ENCODE measurements at places on chromosomes 2 and 18.

GRCh38 chr18:77457681-77458080 lies 208.0 kb downstream of the GALR1 start:
- no peak for DNase-seq

DNA sequence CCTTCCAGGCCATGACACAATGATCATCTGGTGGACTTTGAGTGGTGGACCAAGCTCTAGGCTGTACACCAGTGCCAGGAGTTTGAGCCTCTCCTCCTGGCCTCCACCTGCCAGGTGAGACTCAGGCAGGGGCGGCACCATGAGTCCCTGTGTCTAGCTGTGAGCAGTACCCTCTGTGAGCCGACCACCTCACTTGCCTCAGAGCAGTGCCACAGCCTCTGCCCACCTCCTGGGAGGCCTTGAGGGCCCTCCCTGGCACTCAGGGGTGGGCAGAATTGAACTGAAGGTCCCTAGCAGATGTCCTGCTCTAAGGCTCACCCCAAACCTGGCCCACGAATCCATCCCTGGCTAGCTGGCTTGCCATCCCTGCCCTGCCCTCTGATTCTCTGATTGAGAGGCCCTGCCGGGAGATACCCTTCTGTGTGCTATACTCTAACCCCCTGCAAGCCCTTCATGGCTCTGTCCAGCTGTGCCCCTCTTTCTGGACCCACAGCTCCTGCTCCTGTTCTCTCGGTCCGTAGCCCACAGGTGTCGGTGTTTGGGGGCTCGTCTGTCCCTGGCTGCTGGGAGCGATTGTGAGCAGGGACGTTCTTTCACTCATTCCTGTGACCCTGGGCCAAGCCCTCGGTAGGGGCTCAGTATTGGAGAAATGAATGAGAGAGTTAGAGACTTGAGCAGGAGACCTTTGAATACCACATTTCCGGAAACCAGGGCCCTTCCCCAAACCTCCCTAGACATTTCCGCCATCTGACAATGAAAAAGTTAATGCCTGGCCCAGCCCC lies 70.0 kb downstream of the INHBB start:
- no peak for DNase-seq

- no peak for DNase-seq
Observed at GRCh38 chr2:47782381-47782670, 619 bp upstream of the MSH6 start.

GRCh38 chr2:99886418-99886817 lies 256.0 kb downstream of the AFF3 start:
- DNase-seq, result no peak

- no peak for DNase-seq
Observed at GRCh38 chr2:235553291-235553690, 59.4 kb downstream of the AGAP1 start.

GRCh38 chr18:77071711-77072292 lies 60.8 kb downstream of the MBP start:
- DNase-seq, result peak; percentile 65

GRCh38 chr2:51795248-51795888 lies 763.4 kb upstream of the NRXN1 start:
- no peak for DNase-seq

- DNase-seq, result no peak
Observed at GRCh38 chr2:216787851-216788540, 71.9 kb downstream of the TNP1 start.

- peak; percentile 25 for DNase-seq
Observed at GRCh38 chr2:137467246-137467862, 496.9 kb upstream of the HNMT start.

GRCh38 chr2:88810017-88810416 lies 118.5 kb downstream of the RPIA start:
- DNase-seq, result no peak

- DNase-seq, result no peak
Observed at GRCh38 chr2:138997346-138997745, 217.2 kb upstream of the NXPH2 start.

DNA sequence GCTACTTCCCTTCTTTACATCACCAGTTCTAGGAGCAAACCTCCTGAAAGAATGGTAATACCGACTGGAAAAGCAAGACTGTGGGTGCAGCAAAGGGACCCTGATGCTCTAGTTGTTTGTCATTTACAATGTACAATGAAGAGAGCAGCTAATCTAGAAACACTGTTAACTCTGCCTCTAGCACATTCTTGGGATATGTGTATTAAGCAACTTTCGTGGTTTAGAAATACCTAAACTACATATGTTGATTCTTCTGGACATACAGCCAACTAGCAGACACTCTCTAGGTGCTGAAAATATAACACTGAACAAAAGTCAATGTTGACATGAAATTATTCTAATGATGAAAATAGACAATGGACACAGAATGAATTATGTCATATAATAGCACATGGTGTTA lies 440.3 kb upstream of the MC4R start:
- DNase-seq, result no peak

GRCh38 chr18:55069497-55069896 lies 110.2 kb upstream of the CCDC68 start:
- DNase-seq, result no peak

- DNase-seq, result peak; percentile 74
Observed at GRCh38 chr2:150591496-150592285, 104.2 kb upstream of the RND3 start.

DNA sequence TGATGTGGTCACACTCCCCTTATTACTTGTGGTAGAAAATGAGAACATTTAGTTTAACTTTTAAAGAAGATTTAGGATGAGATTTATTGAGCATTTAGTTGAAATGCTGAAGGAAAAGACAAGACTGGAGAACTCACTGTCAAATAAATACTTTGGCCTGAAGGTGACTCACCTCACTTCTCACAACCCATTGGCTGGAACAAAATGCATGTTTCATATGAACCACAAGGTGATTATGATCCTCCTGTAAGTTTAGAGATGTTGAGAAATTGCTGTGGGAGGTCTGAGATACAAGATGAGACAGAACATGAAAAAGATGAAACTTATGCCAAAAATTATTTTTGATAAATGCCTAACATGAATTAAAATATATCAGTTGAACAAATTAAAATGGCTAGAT lies 1004.5 kb downstream of the SOCS6 start:
- DNase-seq, result no peak

DNA sequence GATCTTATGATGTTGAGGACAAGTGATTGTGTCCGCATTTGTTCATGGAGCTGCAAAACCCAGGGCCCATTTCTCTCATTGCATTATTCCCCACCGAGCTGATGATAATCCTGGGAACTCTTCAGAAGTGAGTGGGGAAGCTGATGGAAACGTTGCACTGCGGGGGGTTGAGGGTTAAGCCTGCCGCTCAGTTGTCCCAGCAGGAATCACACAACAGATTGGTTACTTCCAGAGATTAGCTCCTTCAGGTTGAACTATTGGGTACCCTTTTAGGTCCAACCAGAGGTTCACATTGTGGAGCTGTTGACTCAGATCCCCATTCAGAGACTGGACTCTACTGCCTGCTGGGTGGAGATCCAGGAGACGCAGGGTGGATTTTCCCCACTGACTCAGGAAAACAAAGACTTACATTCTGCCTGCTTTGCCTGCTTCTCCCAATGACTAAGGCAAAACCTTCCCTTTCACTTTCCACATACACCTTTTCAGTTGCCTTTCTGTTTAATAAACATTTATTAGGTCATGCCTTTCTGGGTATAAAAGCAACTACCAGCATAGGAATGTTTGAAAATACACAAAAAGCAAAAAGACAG lies 286.4 kb downstream of the TXNL1 start:
- no peak for DNase-seq

- no peak for DNase-seq
Observed at GRCh38 chr2:149188291-149188690, 142.1 kb upstream of the LYPD6 start.

- no peak for DNase-seq
Observed at GRCh38 chr18:58828399-58829121, 36.1 kb upstream of the ZNF532 start.

- DNase-seq, result no peak
Observed at GRCh38 chr2:71861186-71862160, 286.2 kb downstream of the CYP26B1 start.

DNA sequence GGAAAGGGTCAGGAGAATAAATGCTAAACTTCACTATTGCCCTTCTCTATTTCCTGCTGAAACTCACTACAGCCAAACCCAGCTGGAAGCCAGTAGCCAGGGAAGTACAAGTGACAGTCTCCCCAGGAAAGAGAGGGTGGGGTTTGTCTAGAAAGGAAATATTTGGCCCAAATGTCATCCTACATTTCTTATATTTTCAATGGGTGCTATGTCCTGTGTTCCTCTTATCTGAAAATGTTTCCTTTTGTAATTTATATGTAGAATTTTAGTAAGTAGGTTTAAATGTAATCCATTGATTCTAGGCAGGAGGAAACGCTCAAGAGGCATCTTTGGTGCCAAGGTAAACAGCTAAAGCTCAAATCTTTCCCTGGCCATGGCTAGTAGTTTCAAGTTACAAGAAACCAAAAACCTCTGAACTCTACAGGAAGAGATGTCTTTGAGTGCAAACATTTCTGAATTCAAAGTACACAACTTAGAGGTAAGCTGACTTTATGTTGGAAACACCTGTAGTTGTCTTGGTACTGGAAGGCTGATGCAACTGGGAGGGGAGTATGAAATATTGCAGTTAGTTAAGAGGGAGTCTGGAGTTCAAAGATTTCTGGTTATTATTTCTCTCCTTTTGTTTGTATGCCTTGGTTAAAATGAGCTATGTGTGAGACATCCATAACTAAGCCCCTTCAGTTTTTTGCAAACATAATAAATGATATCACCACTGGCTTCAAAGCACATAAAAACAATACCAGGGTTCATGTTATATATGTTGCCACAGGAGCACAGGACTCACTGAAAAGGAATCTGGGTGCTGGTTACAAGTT lies 356.1 kb upstream of the ZC3H15 start:
- peak; percentile 8 for DNase-seq

GRCh38 chr18:68409576-68409975 lies 305.3 kb downstream of the TMX3 start:
- no peak for DNase-seq

DNA sequence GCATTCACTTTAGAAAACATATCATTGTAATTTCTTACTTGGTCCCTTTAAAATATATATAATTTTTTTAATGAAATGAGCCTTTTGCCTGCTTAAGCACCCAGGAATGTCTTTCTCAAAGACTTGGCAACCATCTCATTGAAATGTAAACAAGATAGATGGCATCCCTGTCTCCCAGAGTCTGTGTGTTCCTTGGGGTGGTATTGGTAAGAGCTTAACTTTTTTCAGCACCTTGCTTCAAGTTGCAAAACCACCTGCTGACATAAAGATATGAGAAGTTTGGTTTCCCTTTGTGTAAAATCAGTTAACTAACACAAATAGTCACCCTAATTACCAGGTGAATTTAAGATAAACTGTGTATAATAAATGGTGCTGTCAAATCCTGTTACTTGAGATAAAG lies 266.9 kb downstream of the DSC3 start:
- DNase-seq, result no peak

DNA sequence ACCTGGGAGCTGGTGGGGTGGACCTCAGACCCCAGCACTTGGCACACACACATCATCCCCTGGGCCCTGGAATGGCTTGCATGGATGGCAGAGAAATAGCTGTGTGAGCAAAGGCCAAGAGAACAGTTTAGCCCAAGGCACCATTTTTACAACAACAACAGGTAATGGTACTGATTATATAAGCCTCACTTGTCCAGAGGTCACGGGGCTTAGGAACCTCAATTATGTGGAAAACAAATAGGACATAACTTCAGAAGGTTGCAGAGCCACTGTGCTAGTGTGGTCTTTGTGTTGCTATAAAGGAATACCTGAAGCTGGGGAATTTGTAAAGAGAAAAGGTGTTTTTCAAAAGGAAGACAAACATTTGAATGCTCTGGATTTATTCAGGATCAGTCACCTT lies 13.2 kb downstream of the STEAP3 start:
- no peak for DNase-seq

GRCh38 chr2:60992985-60993392 lies 24.5 kb upstream of the PEX13 start:
- DNase-seq, result no peak

- DNase-seq, result peak; percentile 8
Observed at GRCh38 chr2:174180165-174180724, 68.1 kb downstream of the OLA1 start.

DNA sequence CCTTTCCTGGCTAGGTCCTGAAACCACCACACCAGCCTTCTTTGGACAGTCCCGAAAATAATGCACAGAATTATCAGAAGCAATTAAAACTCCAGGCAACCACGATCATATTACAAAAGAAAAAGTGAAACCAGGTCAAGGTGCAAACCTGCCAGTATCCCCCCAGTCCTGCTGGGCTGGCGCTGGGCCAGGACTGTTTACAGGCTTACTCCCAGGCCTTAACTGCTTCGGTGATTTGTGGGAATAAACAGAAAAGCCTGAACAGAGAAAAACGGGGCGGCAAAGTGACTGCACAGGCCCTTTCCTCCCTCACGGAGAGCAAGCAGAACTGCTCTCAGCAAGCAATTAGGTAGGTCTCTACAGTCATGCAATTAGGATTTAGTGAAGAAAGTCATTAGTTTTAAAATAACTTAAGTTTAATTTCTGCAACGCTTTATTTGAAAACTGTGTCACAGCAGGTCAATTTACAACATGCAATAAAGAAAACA lies 1.3 kb downstream of the HDAC4 start:
- DNase-seq, result peak; percentile 67

DNA sequence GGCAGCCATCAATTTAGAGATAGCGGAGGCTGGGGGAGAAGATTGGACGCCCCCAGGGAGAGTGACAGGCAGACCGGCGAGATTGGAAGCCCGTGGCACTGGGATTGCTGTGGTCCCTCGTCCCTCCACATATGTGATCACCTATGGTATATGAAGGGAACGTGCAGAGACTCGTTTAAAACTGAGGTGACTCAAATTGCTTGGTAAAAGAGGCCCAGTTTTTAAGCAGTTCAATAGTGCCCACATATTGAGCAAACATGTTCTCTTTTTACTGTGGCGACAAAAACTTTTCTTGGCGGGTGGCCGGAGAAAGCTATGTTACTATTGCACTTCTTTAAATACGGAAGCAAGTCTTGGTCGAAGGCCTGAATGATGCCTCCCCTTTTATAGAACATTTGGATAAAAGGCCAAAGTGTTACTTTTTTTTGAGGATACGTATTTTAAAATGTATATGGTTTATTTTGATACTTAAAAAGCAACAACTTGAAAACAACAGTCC lies 9.1 kb downstream of the B3GNT2 start:
- no peak for DNase-seq

DNA sequence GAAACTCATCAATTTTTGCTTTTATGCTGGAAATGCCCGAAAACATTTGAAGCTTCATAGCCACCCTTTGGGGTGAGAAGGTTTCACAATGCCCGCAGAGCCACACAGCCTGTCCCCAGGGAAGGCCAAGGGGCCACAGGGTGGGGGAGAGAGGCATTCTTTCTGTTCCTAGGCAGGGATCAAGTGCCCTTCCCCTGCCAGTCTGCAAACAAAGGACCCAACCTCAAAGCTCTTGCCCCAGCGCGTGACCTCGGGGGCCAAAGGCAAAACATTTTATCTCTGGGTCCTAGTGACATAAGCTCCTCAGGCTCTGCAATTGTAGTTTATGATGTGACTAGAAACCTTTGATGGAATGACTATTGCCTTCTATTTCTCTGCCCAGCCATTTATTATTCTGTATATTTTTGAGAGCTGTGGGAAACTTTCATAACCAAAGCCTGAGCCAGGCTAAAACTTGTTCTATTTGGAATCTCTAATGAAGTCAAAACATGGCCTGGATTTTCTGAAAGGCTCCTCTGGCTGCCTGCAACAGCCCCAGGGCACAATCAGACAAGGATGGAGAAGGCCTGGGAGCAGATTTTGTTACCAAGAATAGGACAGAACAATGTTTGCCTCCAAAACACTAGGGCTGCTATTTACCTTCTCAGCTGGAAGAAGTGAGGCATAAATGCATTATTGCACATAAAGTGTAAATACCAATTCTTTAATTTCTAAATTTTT lies 137.2 kb upstream of the KCTD1 start:
- DNase-seq, result peak; percentile 37

- no peak for DNase-seq
Observed at GRCh38 chr2:85900366-85900765, 11.6 kb upstream of the ST3GAL5 start.

Measured in brain (organoid and tissue), 16 donors.